ENCODE measurements at places on chromosomes 2 and 18.

GRCh38 chr2:206832873-206833272 lies 67.5 kb downstream of the FASTKD2 start:
- no peak for DNase-seq

- no peak for DNase-seq
These were observed 48.9 kb upstream of the TMEM177 start for GRCh38 chr2:119630121-119630520.

DNA sequence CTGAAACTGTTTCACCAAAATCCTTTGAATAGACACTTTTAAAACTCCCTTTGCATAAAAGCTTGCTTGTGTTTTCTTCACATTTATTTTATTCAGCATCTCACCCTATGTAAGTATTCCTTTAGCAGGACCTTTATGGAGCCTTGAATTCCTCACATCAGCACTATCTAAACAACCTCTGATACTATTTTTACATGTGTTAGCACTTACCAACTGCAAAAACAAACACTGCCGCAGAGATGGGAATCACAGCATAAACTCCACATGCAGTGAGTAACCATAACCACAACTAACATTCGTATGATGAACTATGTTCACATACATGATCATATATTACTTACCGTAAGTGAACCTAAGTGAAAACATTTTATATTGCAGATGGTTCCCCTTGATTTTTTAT lies 15.4 kb downstream of the FBXO15 start:
- no peak for DNase-seq

GRCh38 chr2:143263066-143263625 lies 133.9 kb downstream of the ARHGAP15 start:
- no peak for DNase-seq

DNA sequence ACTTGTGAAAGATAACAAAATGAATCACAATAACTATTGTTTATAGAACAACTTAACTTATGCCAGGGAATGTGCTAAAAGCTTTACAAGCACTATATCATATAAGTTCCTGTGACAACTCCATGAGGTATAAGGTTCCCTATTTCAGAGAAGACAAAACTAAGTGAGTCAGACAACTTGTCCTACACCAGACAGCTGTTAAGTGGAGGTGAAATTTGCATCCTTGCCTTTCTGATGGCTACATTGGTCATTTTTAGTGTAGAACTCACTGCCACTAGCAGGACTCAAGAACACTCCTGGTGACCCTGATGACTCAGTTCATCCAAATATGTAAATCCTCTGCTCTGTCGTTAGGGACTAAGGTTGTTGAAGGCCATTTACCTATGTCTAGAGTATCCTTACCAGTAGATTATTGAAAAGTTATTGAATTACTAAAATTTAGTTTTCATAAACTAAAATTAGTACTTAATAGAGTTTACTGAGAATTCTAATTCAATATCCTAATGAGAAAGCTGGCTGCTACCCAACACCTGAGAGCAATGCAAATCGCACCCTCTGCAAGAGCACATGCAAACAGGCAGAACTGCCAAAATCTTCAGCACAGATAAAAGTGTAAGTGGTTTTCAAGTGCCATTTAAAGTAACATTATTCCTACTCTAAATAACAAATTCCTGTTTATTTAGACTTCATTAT lies 636.2 kb downstream of the NRXN1 start:
- DNase-seq, result no peak

- DNase-seq, result no peak
These were observed 45.9 kb upstream of the ITGA4 start for GRCh38 chr2:181411105-181411849.

DNA sequence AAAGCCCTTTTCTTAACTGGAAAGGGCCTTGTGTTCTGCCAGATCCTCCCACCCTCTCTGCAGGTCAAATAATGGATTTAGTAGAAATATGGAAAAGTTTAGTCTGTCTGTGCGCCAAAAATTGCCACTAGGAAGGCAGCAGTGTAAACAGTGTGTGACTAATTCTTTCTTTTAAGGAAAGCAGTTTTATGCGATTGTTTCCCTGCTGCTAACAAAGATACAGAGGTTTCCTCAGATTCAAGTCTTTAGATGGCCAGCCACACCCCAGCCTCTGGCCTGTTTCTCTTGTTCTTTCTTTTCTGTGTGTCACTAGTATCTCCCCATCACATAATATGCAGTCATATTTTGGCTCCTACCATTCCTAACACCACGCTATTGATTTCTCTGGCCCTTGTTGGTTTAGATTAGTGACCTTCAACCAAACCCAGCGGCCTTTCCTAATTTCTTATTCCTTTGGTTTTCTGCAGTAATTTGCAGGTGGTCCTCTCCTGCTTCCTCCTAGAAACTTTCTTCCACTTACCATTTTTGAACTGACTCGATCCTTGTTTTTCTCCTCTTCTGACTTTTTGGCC lies 157.4 kb downstream of the LTBP1 start:
- no peak for DNase-seq

DNA sequence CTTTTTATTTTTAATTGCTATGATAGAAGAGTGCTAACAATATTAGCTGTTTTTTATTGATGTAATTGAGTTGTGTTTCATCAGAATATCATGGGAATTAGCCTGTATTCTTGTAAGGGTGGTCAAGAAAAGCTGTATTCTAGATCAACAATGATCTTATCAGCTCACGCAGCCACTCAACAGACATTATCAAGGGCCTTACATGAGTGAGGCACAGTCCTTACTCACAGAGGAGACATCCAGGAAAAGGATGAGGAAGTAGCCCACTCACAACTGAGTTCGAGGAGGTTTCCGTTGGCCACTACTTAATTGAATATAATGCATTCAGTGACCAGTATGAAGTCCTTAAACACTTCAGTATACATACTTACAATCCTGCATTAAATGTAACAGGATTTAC lies 152.5 kb downstream of the AFF3 start:
- no peak for DNase-seq

- DNase-seq, result peak; percentile 12
These were observed 35.6 kb downstream of the TWIST2 start for GRCh38 chr2:238883421-238883901.

DNA sequence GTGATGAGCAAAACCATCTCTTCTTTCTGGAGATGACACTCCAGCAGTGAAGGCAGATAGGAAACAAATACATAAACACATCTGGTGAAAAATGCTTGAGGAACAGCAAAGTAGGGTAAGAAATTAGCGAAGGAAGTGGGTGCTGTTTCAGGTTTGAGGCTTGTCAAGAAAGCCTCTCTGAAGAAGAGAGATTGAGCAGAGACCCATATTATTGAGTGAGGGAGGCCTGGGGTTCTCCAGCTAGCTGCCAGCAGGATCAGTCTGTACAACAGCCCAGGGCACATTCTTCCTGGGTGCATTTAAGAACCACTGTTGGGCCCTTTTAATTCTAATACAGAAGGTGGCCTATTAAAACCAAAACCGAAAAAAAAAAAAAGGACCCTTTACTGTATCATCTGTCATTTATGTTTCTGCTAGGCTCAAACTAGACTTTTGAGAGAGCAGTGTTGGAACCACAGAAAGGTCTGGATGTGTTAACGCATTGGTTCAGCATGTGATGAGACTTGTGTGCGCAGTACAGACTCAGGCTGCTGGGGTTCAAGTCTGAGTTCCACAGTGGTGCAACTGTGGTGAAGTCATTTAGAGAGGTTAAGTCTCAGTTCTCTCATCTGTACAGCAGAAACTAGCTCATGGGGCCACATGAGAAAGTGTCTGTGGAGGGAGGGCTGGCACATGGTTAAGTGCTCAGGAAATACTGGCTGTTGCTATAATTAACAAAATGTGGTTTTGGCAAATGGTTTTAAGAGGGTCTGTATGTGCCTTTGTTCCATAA lies 28.9 kb downstream of the MGAT5 start:
- DNase-seq, result no peak

- no peak for DNase-seq
These were observed 327.8 kb downstream of the MEIS1 start for GRCh38 chr2:66762761-66763160.

All from right cardiac atrium (tissue), 5 donors.